ENCODE measurements at places on chromosomes 16 and 17.

GRCh38 chr16:82092711-82093110 is 57.7 kb downstream of the HSD17B2 start:
- DNase-seq = no peak

DNA sequence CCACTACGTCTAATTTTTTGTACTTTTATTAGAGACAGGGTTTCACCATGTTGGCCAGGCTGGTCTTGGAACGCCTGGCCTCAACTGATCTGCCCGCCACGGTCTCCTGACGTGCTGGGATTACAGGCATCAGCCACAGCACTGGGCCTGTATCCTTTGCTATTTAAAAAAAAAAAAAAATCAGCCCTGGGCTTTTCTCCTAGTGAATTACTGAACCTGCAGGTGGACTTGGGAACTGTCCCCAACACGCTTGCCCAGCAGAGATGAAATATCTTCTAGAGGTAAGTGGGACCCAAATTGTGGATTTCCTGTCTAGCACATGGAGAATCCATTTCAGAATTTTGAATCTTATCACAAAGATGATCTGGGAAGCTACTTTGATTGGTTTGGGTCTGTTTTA is 14.8 kb downstream of the CNOT1 start:
- no peak for DNase-seq

- no peak for DNase-seq
Observed at GRCh38 chr17:79154951-79155585, 80.4 kb downstream of the ENGASE start.

DNA sequence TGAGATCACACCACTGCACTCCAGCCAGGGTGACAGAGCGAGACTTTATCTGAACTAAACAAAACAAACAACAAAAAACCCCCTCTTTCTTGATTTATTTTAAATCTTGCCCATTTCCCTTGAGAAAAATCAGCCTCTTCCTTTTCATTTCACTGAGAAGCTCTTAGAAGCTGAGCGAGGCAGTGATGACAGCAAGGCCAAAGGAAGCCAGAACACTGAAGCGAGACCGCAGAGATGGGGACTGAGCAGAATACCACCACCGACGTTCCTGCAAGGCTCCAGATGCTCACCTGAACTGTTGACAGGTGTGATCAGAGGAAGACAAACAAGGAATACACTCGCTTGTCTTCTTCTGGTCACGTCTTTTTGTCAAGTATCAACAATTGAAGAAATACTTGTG is 30.5 kb upstream of the IRF8 start:
- DNase-seq = no peak

DNA sequence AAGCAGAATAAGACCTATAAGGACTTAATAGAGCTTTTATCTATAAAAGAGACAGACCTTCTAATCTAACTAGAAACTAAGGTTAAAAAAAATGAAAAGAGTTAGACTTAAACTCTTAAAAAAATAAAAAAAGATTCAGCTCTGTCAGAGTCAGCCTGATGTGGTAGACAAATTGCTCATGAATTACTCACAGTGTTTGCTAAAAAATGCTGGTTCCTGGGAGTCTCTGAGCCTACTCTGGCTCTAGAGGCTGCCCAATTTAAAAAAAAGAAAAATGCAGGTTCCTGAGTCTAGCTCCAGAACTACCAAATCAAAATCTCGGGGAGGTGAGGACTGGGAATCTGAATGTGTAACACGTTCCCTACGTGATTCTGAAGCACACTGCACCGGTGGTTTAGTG is 18.1 kb downstream of the SOST start:
- no peak for DNase-seq

- DNase-seq = no peak
Observed at GRCh38 chr16:65196420-65197075, 74.7 kb upstream of the CDH11 start.

GRCh38 chr16:72199761-72200337 is 27.9 kb upstream of the PMFBP1 start:
- DNase-seq = no peak

- DNase-seq = peak; percentile 30
Observed at GRCh38 chr16:1942047-1942809, 771 bp downstream of the MSRB1 start.

DNA sequence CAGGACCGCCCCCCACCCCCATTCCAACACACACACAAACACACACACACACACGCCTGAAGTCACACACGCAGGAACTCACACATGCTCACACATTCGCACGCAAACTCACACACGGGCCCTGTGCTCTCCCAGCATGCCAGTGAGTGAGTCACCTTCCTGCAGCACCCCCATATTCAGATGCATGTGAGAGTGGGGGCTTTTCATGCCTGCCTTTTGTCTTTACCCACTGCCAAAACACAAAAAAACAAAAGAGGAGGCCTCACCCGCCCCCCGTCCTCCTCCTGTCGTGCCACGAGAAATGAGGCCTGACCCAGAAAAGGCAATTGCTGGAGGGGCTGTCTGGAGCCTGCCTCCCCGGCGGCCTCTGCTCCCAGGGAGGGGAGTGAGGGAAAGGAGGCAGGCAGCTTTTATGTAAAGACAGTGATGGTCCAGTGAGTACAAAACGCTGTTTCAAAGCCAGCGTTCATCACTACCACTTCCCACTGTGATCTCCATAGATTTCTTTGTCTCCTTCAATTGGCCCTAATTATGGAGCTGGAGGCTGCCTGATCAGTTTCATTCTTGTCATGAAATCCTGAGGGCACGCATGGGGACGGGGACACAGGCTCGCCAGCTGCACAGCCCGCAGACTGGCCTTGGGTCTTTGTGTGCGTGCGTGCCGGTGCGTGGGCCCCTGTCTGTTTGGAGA is 29.5 kb upstream of the GSE1 start:
- DNase-seq = no peak

DNA sequence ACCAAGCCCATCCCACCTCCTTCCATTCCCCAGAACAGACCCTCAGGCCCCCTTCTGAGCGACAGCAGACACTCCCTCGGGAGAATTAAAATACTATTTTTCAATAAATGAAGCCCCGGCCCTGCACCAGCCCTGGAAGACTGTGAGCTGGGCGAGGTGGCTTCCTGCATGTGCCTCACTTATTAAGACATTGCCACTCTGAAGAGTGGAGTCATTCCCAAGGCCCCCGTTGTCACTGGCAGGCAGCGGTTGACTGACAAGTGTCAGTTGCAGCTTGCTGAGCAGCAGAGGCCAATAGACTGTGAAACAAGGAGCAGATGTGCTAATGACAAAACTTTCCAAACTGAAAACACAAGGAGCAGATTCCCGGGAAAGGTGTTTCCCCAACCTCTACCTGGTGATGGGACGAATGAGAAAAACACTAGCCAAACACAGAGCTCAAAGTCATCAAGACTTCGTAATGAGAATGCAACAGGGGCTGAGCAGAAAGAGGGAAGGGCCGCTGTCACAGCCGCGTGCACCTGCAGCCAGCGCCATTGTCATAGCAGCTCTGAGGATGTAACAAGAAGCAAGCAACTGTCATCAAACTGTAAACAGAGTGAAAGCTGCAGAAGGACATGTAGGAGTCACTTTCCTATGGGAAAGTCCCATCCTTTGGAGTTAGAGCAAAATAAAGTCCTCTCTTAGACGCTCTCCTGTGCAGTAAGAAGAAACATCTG is 232.1 kb downstream of the C16orf78 start:
- DNase-seq = peak; percentile 12

GRCh38 chr16:29912087-29912486 is 11.8 kb downstream of the ASPHD1 start:
- DNase-seq = no peak

- no peak for DNase-seq
Observed at GRCh38 chr16:83215406-83216001, 588.7 kb downstream of the CDH13 start.

DNA sequence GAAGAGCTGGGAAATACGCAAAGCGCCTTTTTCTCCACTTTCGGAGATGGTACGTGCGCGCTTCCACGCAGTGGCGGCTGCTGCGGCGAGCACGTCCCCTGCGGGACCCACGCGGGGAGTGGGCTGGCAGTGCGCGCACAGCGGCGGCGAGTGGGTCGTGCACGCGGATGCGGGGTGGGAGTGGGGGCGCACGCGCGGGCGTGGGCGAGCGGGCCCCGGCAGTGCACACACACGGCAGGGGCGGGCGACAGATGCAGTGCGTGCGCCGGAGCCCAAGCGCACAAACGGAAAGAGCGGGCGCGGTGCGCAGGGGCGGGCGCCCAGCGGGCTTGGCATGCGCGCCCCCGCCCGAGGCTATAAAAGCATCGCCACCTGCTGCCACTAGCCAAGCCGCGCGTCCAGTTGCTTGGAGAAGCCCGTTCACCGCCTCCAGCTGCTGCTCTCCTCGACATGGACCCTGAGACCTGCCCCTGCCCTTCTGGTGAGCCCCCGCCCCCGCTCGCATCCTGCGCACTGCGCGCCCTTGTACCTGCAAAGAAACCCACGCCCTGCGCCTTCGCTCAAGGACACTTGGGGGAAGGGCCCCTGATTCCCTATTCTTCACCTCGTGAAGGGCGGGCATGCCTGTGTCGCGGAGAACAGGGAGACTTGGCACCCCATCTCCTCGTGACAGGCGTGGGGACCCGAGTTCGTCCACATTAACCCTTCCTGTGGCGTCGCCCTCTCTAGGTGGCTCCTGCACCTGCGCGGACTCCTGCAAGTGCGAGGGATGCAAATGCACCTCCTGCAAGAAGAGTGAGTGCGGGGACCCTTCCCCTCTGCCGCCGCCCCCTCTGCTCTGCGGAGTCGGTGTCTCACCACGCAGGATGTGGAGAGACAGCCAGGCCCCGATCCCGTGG is at the start of gene MT3:
MT3 (plus strand) TSS at position 388 of the 899 bp plus-strand sequence; CDS start at position 451, 63 bp downstream.
- DNase-seq = peak; percentile 42

GRCh38 chr16:56048425-56049105 is 142.7 kb upstream of the GNAO1 start:
- no peak for DNase-seq

GRCh38 chr17:10125531-10126275 is 72.7 kb downstream of the GAS7 start:
- peak; percentile 61 for DNase-seq

DNA sequence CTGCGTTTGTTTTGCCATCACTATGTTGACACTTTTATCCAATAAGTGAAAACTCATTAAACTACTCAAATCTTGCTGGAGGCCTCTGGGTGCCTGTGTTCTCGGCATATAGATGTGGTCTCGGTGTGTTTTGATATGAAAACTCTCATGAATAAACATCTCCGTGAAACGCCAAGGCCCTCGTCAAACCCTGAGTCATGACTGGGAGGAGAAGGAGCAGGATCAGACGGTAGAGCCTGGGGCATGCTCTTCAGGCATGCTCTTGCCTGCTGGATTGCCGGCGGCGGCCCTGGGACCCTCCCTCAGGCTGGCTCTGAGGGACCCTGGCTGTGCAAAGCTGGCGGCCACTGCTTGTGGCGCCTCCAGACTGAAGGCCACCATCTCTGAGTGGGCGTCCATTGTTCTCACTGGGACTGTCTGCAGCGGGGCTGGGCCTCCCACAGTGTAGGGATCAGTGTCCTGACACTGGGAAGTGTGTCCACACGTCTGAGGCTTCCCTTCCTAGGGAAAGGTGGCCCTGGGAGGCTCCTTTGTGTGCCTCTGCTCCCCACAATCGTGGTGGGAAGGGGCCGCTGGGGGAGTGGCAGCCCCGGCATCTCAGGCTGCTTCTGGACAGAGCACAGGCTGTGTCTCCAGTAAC is 1.7 kb upstream of the NPB start:
- no peak for DNase-seq

- DNase-seq = peak; percentile 38
Observed at GRCh38 chr16:17070882-17071592, 399.7 kb downstream of the XYLT1 start.

DNA sequence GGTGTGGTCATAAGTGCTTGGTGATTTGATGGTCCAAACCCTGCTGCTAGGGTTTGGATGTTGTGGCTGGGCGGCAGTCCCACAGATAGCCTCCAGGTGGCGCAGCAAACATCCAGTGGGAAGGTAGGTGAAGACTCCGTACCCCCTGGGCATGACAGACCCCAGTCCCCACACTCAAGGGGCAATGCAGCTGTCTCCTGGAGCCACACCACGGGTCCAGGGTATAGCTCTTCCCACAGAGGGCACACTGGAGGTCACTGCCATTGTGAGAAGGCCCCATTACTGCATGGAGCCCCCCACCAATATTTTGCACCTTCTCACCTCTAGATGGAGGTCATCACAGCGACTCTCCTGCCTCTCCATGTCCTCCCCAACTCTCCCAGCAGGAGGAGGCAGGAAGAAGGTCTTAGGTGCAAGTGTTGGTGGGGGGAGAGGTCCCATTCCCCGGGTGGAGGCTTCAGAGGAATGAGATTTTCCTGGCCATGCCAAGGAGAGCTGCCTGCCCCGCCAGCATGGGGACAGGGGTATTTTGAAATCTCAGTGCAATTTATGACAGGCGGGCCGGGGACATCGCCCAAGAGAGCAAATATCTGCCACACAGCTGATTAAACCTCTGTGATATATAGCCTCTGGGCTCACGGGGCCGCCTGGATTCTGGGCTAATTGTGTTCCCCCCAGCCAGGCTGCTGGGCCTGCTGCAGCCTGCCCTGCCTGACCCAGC is 17.1 kb upstream of the C17orf113 start:
- peak; percentile 61 for DNase-seq

GRCh38 chr17:39979893-39980350 is 685 bp upstream of the PSMD3 start:
- peak; percentile 37 for DNase-seq

DNA sequence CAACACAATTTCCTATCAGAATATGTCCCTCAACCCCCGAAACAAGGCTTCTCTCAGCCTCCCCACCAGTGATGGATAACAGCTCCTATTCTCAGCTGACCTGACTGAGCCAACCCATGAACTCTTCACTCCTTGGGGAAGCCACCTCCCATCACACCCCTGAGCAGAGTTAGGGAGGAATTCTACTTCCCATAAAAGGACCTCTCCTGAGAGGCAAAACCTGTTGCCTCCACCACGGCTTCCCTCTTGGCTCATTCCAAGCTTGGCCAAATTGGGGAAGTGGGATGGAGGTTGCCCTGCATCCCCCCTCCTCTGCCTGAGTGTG is 5.7 kb upstream of the RASL10B start:
- DNase-seq = no peak

DNA sequence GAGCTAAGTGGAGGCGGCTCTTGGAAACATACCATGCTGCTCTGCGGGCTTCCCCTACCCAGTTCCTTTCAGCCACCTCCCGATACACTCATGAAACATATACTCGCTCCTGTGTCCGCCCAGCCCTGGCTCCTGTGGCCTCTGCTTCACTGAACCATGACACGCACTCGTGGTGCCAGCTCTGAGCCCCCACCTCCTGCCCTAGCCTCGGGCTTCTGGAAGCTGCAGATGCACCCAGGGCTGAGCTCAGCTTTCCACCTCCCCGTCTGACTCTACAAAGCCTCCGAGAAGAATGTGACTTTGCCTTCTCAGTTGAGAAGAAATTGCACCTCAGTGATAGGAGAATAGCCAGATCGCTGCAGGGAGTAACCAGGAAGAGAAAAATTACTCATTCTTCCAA is 11.0 kb downstream of the CALB2 start:
- no peak for DNase-seq

GRCh38 chr16:85364323-85365040 is 248.6 kb upstream of the GSE1 start:
- no peak for DNase-seq

GRCh38 chr17:49842371-49842770 is 5.5 kb downstream of the TAC4 start:
- no peak for DNase-seq

DNA sequence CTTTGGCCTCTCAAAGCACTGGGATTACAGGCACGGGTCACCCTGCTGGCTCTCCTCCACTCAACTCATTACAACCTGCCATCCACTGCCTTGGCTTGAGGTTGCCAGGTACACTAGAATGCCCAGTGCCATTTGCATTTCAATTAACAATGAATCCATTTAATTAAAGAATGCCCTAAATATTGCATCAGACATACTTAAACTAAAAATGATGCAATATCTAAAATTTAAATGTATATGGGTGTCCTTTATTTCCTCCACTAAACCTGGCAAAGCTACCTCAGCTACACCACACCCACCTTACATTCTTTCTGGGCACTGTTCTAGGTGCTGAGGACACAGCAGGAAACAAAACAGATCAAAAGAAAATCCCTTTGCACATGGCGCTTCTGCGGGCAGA is 382.2 kb upstream of the ZFHX3 start:
- no peak for DNase-seq

Measured in right hindlimb (tissue), 1 donor.